ENCODE measurements at places on chromosomes 5 and 9. TPM values are rescaled to one million over a fixed set of nuclear protein-coding genes. Genes with fewer than 3 reads are reported as not detected.
A peak's percentile ranks its signal among the peaks of the same experiment; 100 is the strongest.

SV2C gene
- 1.3 TPM for total RNA-seq

FAT2 gene
- total RNA-seq, result 3.6 TPM

SLC34A1 gene
- not detected for total RNA-seq

RACK1 gene
- total RNA-seq, result 2,096 TPM

DNAI1 gene
- total RNA-seq, result not detected

SVEP1 gene
- 158 TPM for total RNA-seq

SLC34A3 gene
- total RNA-seq, result not detected

PCDHGB7 gene
- total RNA-seq, result 21.3 TPM

LRRC19 gene
- total RNA-seq, result 0.66 TPM

GARIN3 gene
- total RNA-seq, result not detected

DNA sequence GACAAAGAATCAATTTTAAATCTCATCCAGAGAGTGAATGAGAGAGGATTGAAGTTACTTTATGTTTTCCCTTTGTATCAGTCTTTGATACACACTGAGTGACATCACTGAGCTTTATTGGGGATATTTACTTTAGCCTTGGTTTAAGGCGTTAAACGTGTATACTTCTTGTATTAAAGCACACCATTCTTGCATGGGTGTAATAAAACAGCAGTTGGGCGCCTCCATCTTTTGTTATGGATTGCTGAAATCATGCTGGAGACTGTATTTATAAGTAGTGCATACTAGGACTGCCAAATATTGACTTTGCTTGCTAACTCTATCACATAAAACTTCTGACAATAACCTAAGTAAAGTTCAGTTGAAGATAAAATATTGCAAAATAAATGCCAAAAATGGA, 1755.8 kb upstream of the WWC1 start:
- H3K27me3 ChIP-seq, result no peaks in the 10 kb centered on the region
- H3K27ac ChIP-seq, result no peak overlapping the region
- no peaks in the 10 kb centered on the region for H3K36me3 ChIP-seq
- no peak for DNase-seq

DNA sequence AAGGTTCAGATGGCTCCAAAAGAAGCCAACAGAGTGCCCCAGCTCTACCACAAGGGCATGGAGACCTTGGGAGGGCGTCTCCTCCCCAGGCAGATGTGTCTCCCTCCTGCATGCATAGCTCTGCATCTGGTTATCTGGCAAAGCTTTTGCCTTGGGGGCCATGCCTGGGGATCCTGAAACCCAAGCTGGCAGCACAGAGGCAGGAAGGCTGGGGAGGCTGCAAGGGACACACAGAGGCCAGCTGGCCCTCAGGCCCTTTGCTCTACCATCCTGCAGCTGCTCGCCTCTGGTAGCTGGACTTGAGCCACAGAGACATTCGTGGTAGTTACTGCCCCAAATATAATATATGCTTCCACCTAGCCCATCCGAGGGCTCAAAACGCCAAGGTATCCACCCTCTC, 3.9 kb downstream of the SEPTIN8 start:
- no peak for DNase-seq
- H3K4me1 ChIP-seq, result peaks cover 5% of the 10 kb centered on the region
- H3K36me3 ChIP-seq, result no peaks in the 10 kb centered on the region
- no peaks in the 10 kb centered on the region for H3K27me3 ChIP-seq

- H3K4me1 ChIP-seq, result no peaks in the 10 kb centered on the region
- no peaks in the 10 kb centered on the region for H3K36me3 ChIP-seq
- no peaks in the 10 kb centered on the region for H3K27me3 ChIP-seq
- no peak overlapping the region for H3K4me3 ChIP-seq
Observed at GRCh38 chr9:133680250-133680975, 44.2 kb downstream of the DBH start.

GRCh38 chr5:59749782-59750520, 143.6 kb downstream of the PDE4D start:
- DNase-seq, result no peak
- H3K27ac ChIP-seq, result no peak overlapping the region
- no peak overlapping the region for H3K4me3 ChIP-seq
- H3K36me3 ChIP-seq, result no peaks in the 10 kb centered on the region
- no peaks in the 10 kb centered on the region for H3K27me3 ChIP-seq
- H3K4me1 ChIP-seq, result no peaks in the 10 kb centered on the region

GRCh38 chr9:91060520-91061343, 259.1 kb downstream of the SYK start:
- no peak for DNase-seq
- H3K36me3 ChIP-seq, result no peaks in the 10 kb centered on the region
- H3K27ac ChIP-seq, result peak overlapping the region; percentile 77
- no peak overlapping the region for H3K4me3 ChIP-seq
- no peaks in the 10 kb centered on the region for H3K27me3 ChIP-seq
- no peaks in the 10 kb centered on the region for H3K4me1 ChIP-seq

DNA sequence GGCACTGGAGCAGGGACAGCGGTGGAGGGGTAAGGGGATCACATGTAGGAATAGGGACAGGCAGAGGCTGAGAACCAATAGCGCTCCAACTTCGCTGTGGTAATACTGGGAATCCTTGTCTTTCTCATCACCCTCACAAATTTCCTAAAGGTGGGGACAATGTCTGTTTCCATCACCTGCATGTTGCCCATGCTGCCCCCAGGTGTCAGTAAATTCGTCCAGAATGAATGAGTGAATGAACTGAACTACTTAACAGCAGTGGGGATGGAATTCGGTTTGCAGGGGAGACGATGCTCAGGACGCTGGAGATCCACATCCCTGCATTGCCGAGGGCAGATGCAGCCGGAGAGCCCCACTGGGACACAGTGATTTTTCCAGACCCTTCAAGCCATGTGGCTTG, 129.9 kb downstream of the PDZD2 start:
- no peaks in the 10 kb centered on the region for H3K4me1 ChIP-seq
- H3K36me3 ChIP-seq, result no peaks in the 10 kb centered on the region
- DNase-seq, result no peak
- H3K4me3 ChIP-seq, result no peak overlapping the region
- no peak overlapping the region for H3K27ac ChIP-seq

DNA sequence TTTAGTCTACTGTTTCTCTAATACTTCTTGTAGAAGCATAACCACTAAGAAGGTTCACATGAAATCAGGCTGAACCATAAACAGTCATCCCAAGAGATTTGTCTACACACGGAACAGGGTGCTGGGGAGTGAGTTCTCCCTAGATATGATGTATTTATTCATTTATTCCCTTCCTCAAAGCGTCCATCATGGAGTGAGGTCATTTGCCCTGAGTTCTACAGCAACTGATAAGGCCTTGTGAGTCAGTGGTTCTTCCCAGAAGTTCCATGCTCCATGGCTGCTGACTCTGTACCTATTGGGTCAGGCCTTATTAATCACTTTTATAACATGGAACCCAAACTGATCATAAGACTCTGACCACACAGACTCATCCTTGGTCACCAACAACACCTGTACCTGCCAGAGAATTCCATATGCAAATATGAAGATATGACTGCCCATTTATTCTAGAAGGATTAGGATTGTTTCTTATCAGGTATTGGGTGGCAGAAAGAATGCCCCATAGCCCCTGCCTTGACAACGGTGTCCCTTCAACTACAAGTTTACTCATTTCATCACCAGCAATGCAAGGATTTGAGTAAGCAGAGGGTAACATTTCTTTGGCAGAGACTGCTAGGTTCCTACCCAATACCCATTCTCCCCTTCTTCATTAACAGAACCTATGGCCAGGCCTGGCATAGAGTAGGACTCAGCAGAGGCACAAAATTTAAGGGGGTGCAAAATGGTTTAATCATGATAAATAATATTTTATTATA, 118.1 kb downstream of the LHFPL2 start:
- H3K36me3 ChIP-seq, result no peaks in the 10 kb centered on the region
- H3K27ac ChIP-seq, result peak overlapping the region; percentile 50
- H3K4me3 ChIP-seq, result no peak overlapping the region
- no peak for DNase-seq

- no peaks in the 10 kb centered on the region for H3K36me3 ChIP-seq
- no peak for DNase-seq
- H3K4me1 ChIP-seq, result no peaks in the 10 kb centered on the region
- no peak overlapping the region for H3K4me3 ChIP-seq
Observed at GRCh38 chr9:13648676-13649075, 369.2 kb upstream of the MPDZ start.

- no peaks in the 10 kb centered on the region for H3K4me1 ChIP-seq
- H3K36me3 ChIP-seq, result no peaks in the 10 kb centered on the region
- H3K4me3 ChIP-seq, result no peak overlapping the region
- no peaks in the 10 kb centered on the region for H3K27me3 ChIP-seq
Observed at GRCh38 chr9:137540536-137540935, 9.7 kb downstream of the PNPLA7 start.

DNA sequence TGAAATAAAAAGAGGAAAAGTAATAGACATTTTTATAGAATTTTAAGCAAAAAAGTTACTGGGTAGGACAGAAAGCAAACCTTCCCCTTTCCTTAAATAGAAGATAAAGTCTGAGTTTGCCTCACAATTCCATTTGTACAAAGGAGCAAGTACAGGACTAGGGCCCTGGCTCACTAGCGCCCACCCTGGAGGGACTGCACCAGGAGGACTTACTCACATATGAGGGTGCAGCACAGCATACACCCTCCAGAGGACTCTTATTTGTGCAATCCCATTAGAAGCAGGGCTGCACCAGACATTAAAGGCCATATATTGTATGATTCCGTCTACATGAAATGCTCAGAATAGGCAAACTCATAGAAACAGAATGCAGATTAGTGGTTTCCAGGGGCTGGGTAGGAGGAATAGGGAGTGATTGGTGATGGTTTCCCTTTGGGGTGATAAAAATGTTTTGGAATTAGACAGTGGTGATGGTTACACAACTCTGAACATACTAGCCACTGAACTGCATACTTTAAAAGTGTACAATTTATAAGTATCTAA, 4.5 kb downstream of the REEP5 start:
- no peak overlapping the region for H3K27ac ChIP-seq
- H3K27me3 ChIP-seq, result no peaks in the 10 kb centered on the region
- no peaks in the 10 kb centered on the region for H3K4me1 ChIP-seq

GRCh38 chr5:150318613-150319483, 16.1 kb upstream of the ARSI start:
- H3K27me3 ChIP-seq, result no peaks in the 10 kb centered on the region
- H3K4me1 ChIP-seq, result no peaks in the 10 kb centered on the region
- no peak for DNase-seq
- H3K27ac ChIP-seq, result peak overlapping the region; percentile 72
- no peaks in the 10 kb centered on the region for H3K36me3 ChIP-seq

DNA sequence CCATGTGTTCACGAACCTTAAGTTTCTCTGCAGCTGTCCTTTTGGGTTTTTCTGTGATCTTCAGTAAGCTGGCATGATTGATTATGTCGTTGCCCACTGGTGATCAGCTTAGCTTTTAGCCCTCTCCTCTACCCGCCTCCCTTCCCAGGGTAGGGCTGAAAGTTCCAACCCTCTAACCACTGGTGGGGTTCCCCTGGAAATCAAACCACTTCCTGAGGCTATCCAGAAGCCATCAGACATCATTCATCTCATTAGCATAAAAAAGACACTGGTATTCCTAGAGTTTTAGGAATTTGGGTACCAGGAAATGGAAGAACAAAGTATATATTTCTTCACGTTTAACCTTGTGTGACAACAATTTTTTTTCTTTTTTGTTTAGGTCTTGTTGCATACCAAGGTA, 29.8 kb downstream of the SPIN1 start:
- no peak for DNase-seq
- H3K27me3 ChIP-seq, result no peaks in the 10 kb centered on the region
- H3K27ac ChIP-seq, result no peak overlapping the region
- no peaks in the 10 kb centered on the region for H3K36me3 ChIP-seq
- no peaks in the 10 kb centered on the region for H3K4me1 ChIP-seq

GRCh38 chr9:13143281-13143680, 136.2 kb downstream of the MPDZ start:
- no peak for DNase-seq
- no peak overlapping the region for H3K4me3 ChIP-seq

- H3K4me1 ChIP-seq, result no peaks in the 10 kb centered on the region
- H3K27ac ChIP-seq, result no peak overlapping the region
- no peaks in the 10 kb centered on the region for H3K27me3 ChIP-seq
- H3K4me3 ChIP-seq, result no peak overlapping the region
Observed at GRCh38 chr9:16656432-16657169, 213.9 kb downstream of the BNC2 start.

- H3K36me3 ChIP-seq, result no peaks in the 10 kb centered on the region
- H3K27ac ChIP-seq, result no peak overlapping the region
Observed at GRCh38 chr9:105066275-105066865, 138.4 kb upstream of the ABCA1 start.

GRCh38 chr5:163586531-163586956, 81.1 kb downstream of the MAT2B start:
- H3K27me3 ChIP-seq, result no peaks in the 10 kb centered on the region
- H3K27ac ChIP-seq, result no peak overlapping the region
- DNase-seq, result no peak
- no peaks in the 10 kb centered on the region for H3K4me1 ChIP-seq
- H3K4me3 ChIP-seq, result no peak overlapping the region

- H3K27ac ChIP-seq, result no peak overlapping the region
- H3K4me1 ChIP-seq, result no peaks in the 10 kb centered on the region
- H3K36me3 ChIP-seq, result no peaks in the 10 kb centered on the region
Observed at GRCh38 chr5:11459716-11460115, 444.5 kb downstream of the CTNND2 start.

- no peak overlapping the region for H3K27ac ChIP-seq
- H3K27me3 ChIP-seq, result no peaks in the 10 kb centered on the region
- DNase-seq, result no peak
- no peak overlapping the region for H3K4me3 ChIP-seq
- H3K4me1 ChIP-seq, result no peaks in the 10 kb centered on the region
Observed at GRCh38 chr9:121172726-121173487, 28.8 kb downstream of the RAB14 start.

Data from breast epithelium (tissue), 4 donors.